ENCODE measurements at places on chromosomes 12 and 14.

DNA sequence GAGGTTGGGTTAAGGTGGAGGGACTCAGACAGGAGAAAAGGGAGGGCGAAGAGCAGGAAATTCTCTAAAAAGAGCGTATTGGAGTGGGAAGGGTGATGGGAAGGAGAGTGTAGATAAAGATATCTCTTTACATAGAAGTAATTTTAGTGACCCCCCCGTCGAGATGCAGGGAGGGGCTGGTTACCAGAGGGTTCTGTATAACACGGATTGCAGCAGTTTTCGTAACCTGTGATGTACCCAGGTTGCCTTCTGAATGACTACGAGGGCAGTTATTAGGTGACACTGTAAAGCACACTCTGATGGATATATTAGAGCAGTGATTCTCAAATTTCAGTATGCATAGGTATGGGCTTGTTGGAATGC, 443 bp downstream of the DNAL1 start:
- DNase-seq, result no peak

DNA sequence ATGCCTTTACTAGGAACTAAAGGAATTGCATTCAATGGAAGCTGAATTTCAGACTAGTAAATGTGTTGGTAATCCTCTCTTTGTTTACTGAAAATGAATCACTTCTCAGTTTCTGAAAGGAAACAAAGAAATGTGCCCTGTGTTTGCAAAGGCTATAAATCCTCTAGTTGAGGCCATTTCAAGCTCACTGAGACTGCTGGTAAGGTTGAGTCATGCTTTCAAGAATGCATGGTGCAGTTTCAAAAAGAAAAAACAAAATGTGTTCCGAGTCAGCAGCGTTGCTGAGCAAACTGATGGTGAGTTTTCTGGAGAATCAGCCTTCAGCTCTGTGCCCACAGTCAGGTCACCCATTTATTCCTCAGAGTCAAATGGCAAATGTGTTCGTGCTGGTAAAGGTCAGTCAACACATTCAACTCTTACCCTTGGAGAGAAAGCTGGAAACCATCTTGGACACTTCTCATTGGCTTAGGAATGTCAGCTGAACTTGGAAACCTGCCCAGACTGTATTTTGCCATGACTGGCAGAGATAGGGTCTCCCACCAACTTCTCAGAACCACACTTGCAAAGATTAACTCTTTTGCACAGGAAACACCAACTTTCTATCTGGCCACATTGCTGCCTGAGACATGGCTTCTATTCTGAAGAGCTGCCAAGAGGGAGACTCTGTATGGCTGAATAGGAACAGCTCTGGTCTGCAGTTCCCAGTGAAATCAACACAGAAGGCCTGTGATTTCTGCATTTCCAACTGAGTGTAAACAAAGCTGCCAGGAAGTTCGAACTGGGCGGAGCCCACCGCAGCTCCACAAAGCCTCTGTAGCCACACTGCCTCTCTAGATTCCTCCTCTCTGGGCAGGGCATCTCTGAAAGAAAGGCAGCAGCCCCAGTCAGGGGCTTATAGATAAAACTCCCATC, 484.4 kb downstream of the ATP23 start:
- no peak for DNase-seq

- peak; percentile 13 for DNase-seq
Observed at GRCh38 chr12:122021822-122022392, at the start of gene BCL7A. TSS of gene BCL7A (plus strand) at chr12:122021884. CDS start at chr12:122022092, 208 bp downstream.

GRCh38 chr12:6555018-6555691, 687 bp downstream of the IFFO1 start:
- no peak for DNase-seq

- DNase-seq, result no peak
Observed at GRCh38 chr12:96495841-96496545, 6.6 kb downstream of the CFAP54 start.

DNA sequence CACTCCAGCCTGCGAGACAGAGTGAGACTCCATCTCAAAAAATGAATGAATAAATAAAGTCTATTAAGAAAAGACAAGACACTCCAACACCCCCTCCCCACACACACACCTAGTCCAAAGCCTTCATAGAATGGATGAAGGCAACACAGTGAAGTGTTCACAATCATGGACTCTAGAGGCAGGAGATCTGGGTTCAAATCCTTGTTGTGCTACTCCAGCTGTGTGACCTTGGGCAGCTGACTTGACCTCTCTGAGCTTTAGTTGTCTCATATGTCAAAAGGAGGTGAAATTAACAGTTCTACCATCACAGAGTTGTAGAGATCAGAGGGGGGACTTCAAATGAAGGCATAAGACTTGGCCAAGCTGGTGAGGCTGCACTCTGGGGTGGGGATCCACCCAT, 95.8 kb upstream of the MAP1LC3B2 start:
- DNase-seq, result no peak

DNA sequence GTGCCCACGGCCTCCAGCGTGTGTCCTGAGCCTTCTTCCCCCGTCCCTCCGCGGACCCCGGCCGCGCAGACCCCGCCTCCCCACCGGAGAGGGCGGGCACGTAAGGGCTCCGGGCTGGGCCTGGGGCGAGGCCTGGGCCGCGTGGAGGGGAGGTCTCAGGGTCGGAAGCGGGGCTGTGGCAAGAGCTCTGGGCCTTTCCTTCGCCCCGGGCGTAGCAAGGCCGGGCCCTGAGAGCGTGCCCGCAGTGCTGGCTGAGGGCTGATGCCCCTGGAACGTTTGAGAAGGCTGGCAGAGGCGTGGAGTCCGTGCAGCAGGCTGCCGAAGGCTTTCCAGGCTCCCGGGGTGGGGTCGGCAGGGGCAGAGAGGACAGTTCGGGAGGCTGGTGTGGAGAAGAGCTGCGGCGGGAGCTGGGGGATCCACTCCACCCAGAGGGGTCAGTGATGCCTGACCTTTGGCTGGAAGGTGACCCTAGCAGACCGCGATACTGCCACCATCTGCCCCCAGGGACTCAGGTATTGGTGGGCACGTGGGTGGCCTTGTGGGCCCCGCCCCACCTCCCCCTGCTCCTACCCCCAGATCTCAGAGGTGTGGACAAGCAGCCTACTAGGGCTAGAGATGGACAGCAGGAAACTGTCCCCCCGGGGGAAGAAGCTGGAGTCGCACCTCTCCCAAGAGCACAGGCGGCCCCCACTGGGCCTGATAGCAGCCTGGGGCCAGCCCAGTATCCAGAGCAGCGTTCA, 558 bp downstream of the TEX22 start:
- no peak for DNase-seq

GRCh38 chr14:73725116-73726024, 11.2 kb upstream of the PNMA1 start:
- DNase-seq, result no peak

DNA sequence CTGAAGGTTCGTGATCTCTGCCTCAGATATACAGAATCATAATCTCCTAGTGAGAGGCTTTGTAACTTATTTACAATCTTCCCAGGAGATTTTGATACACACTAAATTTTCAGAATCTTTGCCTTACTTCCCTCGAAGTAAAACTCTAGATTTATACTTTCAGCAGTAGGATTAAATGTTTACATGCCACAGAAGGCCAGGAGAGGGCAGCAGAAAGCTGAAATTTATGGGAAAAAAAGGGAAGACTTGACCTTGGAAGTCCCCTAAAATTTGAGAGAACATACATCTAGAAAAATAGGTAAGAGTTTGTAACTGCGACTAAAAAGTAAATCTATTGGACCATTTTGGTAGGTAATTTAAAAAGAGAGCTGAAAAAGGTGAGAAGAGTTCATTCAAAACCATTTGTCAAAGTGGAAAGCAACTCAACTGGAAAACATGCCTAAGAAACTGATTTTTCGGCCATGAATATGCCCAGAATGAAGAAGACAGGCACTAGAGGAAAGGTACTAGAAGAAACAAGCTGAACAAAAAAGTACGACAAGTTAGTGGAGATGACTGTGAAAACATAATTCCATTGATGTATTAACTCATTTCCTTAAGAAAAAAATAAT, 242.0 kb upstream of the MDGA2 start:
- no peak for DNase-seq

- DNase-seq, result no peak
Observed at GRCh38 chr14:76937181-76938091, 91.1 kb downstream of the IRF2BPL start.

GRCh38 chr14:30252151-30252550, 306.8 kb upstream of the G2E3 start:
- DNase-seq, result no peak

DNA sequence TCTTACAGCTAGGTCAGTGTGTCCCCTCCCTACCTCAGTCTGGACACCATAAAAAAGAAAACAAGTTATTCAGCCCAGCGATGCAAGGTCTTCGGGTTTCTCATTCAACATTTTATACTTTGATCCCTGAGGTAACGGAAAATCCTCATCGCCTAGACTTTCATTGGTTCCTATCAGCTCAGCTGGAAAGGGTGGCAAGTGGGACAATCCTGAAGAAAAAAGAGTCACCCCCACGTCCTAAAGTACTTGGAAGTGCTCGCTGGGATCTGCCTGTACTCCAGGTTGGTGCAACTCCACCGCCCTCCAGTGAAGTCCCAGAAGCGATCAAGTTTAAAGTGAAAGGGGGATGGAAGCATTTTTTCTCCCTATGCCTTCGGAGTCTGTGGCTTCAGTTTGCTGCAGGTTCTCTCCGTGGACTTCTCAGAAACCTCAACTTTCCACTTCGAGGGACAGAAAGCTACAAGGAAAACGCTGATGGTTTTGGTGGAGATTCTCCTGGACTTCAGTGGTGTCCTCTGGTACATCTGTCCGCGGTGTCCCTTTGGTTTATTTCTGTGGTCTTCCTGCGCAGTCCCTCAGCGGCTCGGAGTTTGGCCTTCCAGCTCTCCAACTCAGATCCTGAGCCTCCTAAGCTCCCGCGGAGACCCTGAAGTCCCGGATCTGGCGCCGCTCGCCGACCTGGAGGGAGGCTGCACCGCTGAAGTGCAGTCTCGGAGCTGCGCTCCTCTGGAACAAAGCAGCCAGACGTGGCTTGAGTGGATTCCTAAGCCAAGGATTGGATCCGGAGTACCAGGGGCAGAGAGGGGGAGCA, 1.8 kb upstream of the LRFN5 start:
- no peak for DNase-seq

Measured in T-helper 9 cell (primary cell).